Cerebellar nuclear complex (tissue), 1 donor: ENCODE measurements at places on chromosomes 2 and 18.
A peak's percentile ranks its signal among the peaks of the same experiment; 100 is the strongest.

DNA sequence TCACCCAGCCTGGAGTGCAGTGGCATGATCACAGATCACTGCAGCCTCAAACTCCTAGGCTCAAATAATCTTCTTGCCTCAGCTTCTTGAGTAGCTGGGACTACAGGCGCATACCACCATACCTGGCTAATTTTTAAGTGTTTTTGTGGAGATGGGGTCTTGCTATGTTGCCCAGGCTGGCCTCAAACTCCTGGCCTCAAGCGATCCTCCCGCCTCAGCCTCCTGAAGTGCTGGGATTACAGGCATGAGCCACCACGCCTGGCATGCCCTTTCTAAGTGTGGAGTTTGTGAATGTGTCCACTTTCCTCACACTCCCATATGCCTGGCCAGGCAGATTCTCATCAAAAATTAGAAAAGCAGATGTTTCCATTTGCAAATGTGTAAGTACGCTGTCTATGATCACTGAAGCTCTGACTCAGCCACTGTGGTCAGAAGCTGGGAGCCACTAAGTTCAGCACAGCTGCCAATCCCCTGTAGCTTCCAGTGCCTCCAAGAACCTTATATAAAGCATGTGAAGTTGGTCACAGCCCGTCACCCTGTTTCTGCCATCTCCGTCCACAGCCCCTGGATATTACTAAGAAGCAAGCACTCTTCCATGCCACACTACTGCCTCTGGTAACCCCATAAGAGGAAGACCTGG lies 155.4 kb downstream of the FAM210A start:
- DNase-seq = no peak

- DNase-seq = no peak
Observed at GRCh38 chr2:205762881-205763280, 80.6 kb downstream of the NRP2 start.

GRCh38 chr2:78561876-78562275 lies 463.6 kb upstream of the REG3G start:
- DNase-seq = no peak

- DNase-seq = no peak
Observed at GRCh38 chr18:70382017-70382416, 93.2 kb downstream of the SOCS6 start.

- DNase-seq = no peak
Observed at GRCh38 chr2:26610504-26611335, 30.4 kb downstream of the CIB4 start.

DNA sequence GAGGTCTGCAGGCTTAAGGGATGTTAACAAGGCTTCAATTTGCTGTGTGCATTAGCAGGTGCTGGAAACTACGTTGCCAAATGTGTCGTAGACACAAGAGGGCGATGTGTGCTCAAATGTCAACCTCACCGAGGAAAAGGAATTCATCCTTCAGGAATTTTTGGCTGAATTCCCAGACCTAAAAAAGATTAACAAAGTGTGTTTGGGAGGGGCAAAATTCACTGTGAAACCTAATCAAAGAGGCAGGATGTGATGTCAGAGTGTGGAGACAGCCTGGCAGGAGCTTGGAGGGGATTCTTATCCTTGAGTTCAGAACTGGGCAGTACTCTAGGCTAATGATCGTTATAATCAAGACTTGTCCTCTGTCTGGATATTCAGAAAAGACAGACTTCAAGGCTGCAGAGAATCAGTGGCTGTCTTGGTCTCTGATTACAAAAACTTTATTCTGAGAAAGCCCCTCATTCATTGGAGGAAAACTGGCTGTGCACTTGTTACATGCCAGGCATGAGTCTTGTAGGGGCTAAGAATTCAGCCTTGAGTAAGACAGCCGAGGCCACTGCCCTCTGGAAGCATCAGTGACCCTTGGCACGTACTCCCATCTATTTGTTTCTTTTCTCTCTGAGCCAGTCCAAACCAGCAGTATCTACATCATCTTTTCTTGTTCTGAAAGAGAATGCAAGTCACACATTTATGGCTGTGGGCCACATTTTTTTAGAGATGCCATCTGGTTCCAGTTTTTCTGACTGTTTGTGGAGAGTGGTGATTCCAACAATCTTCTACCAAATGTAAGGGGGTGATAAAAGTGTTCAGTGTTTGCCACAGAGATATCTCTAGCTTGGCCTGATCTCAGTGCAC lies 18.7 kb upstream of the SCYGR1 start:
- peak; percentile 19 for DNase-seq

- DNase-seq = no peak
Observed at GRCh38 chr2:111121028-111121827, 514 bp downstream of the BCL2L11 start.

DNA sequence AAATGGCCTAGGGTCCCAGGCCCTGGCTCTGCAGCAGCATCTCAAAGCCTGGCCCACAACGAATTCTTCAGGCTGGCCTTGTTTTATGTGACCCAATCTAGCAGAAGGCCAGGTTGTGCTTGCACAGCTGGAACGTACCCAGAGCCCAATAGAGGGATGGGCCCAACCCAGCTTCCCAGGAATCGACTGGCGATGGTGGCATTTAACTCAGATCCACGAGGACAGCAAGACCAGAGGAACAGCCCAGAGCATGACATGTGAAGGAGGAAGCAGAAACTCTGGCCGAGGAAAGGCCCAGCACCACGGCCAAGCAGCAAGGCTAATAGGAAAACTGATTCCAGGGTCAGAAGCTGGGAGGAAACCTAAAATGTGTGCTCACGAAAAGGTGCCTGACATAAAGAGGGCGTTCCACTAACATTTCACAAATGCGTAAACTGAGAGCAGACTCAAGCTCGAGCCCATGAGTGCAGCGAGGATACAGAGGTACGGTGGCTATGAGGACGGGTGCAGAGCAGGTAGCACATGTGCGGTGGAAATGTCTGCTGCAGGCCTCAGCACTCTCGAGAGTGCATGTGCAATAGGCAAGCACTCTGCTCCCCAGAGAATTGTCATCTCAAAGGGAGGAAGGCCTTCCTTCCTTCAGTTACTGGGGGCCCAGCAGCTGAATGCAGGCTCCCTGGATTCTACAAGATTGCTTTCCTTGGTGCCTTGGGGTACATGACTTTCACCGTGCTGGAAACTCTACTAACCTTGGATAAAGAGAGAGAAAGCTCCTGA lies 156.9 kb upstream of the GLI2 start:
- DNase-seq = no peak

DNA sequence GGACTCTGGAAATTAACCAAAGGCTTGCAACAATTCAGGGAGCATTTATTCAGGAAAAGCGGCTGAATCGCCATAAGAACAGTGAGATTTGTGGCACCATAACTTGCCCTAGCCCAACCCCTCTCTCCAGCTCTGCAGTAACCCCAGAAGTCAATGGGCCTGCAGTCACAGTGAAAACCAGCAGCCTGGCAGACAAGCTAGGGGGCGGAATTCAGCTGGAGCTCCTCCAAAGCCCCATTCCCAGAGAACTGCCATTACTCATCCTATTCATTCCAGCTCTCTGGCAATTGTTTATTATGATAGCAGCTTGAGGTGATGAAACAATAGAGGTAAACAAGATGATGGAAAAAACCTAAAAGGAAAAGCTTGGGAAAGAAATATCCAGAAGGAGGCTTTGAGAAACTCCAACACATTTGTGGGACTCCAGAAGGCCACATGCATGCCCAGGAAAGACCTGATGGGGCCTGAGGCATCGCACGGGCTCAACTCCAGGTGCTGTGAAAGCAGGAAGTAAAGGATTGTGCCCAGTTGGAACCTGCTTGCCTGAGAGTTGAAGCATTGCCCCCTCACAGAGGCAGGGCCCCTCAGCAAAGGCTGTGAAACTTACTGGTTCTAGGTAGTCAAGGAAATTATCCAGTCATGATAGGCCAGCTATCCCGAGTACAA lies 126.7 kb downstream of the TWIST2 start:
- DNase-seq = no peak

DNA sequence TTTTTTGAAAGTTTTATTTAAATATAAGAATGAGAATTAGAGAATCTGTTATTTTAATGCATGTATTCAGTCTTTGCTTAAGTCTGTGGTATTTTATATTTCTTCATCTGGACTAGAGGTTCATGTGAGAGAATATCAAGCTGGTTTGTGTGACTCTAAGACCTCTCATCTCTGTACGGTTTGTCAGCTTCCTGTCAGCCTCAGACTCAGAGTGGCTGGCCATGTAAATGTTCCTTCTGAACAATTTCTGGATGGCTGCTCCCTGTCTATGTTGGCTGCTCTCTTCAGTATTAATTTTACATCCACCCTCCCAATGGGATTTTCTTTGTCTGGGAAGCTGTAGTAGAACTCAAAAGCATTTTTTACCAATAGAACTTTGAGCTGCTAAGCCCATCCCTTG lies 225.3 kb upstream of the THUMPD2 start:
- no peak for DNase-seq

DNA sequence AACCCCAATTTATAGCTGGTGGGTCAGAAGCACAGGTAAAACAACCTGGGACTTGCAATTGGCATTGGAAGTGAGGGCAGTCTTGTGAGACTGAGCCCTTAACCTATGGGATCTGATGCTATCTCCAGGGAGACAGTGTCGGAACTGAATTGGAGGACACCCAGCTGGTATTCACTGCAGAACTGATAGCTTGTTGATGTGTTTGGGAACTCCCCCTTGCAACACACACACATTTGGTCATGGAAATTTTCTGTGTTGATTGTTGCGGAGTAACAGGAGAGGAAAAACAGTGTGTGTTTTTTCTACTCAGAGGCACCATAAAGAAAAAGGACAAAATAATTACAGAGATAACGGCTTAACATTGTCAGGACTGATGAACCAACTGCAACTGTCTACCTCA lies 16.1 kb downstream of the TPGS2 start:
- DNase-seq = no peak

- no peak for DNase-seq
Observed at GRCh38 chr2:128276878-128277675, 41.6 kb downstream of the HS6ST1 start.

DNA sequence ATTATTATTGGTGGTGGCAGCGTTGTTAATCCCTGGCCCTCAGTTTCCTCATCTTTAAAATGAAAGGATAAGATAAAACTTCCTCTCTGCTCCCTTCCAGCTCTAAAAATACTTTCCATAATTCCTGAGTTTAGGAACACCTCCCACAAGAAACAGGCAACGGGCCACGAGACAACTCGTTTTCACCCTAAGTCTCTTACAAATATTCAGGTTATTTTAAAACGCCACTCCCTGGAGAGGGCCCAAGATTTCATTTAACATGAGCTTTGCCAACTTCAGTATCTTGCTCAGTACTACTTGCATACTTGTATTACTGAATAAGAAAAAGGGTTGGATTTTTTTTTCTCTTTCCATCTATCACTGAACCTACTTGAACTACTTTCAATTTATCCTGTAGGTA lies 611.1 kb upstream of the FANCL start:
- no peak for DNase-seq

- DNase-seq = no peak
Observed at GRCh38 chr2:43228756-43229659, 2.6 kb upstream of the ZFP36L2 start.

- DNase-seq = no peak
Observed at GRCh38 chr18:37259711-37260110, 305.9 kb downstream of the CELF4 start.

GRCh38 chr2:116487336-116487735 lies 1327.2 kb upstream of the DDX18 start:
- DNase-seq = no peak

GRCh38 chr18:57772387-57772799 lies 30.7 kb downstream of the ATP8B1 start:
- DNase-seq = no peak

GRCh38 chr2:184814421-184814820 lies 216.1 kb downstream of the ZNF804A start:
- DNase-seq = no peak

GRCh38 chr2:95285542-95285932 lies 11.3 kb downstream of the PROM2 start:
- no peak for DNase-seq

GRCh38 chr2:155099784-155100183 lies 401.3 kb downstream of the KCNJ3 start:
- no peak for DNase-seq

DNA sequence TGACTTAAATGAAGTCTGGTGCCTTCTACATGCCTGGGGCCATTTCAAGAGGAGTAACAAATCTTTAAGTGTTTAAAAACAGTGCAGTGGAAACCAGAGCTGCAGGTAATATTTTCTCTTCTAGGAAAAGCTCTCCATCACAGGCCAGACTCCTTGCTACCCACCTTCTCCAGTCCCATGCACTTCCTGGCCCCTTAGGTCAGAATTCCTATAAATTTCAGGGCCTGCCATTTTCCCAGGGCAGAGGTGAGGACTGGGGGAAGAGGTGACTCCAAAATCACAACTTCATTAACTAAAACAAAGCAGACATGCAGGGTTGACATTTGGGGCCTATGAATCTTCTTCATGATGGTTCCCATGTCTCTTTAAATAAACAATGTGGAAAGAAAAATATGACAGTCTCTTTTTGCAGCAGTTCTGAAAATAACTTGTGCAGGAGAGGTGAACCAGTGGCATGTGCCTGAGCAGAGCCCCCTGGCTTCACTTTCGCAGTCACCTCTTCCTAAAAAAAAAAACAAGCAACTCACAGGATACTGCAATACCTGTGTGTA lies 63.7 kb upstream of the TANC1 start:
- no peak for DNase-seq

DNA sequence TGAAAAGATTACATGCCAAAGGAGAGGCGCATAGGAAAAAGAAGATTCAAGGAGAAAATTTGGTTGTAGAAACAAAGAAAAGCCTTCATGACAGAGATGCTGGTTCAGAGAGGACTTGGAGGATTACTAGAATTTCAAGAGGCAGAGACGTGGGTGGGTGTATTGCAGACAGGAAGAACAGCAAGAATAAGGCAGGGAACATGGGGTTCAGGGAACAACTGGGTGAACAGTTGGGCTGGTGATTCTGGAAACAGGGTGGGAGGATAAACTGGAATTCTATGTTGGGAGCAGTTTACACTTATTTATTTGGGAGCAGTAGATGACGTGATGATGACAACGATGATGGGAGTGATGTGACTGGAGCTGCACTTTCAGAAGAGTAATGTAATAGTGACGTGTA lies 18.4 kb upstream of the GMCL1 start:
- no peak for DNase-seq

- no peak for DNase-seq
Observed at GRCh38 chr2:152383702-152384101, 48.7 kb downstream of the FMNL2 start.

DNA sequence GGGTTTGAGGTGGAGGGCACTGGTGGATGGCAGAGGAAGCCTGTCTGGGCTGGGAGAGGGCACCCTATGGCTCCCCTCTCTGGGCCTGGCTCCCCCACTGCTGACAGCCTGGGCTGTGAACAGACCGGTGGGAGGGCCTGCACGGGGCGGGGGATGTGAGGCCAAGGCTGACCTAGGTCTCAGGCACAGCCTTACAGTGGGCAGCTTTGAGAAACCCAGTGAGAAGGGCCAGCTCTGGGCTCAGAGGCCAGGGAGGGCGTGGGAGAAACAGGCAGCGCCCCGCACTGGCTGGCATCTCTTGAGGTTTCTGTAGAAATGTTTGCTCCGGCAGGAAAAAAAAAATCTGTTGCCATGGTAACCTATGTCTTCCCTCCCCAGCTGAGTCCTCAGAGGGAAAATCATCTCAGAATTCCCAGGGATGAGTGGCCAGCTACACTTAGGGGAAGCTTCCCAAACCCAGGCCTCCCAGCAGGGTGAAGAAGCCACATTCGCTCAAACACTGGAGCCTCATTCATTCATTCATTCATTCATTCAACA lies 71.7 kb upstream of the TAF1B start:
- DNase-seq = no peak

- no peak for DNase-seq
Observed at GRCh38 chr18:9612977-9613376, 1.4 kb downstream of the PPP4R1 start.
